ENCODE measurements at places on chromosomes 1 and 21.

DNA sequence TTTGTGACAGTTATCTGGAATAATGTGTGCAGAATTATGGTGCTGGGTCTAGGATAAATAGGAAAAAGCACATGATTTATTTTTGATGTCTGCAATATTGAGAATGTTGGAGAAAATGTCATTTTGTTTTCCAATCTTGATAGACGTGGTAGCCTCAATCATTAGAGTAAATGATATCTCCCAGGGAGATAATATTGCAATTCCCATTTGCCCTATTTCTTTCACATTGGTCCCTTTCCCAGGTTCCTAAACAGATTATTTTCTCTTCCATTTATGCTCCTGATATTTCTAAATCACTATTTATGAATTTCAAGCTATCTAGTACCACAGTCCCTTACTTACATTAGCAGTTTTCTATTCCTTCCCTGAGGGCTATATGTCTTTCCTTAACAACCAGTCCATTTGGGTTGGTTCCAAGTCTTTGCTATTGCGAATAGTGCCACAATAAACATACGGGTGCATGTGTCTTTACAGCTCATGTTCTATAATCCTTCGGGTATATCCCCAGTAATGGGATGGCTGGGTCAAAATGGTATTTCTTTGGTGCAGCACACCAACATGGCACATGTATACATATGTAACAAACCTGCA is 447.3 kb downstream of the PLA2G4A start:
- DNase-seq, result no peak

- DNase-seq, result no peak
These were observed 123.9 kb upstream of the PPP2R5A start for GRCh38 chr1:212161231-212161781.

DNA sequence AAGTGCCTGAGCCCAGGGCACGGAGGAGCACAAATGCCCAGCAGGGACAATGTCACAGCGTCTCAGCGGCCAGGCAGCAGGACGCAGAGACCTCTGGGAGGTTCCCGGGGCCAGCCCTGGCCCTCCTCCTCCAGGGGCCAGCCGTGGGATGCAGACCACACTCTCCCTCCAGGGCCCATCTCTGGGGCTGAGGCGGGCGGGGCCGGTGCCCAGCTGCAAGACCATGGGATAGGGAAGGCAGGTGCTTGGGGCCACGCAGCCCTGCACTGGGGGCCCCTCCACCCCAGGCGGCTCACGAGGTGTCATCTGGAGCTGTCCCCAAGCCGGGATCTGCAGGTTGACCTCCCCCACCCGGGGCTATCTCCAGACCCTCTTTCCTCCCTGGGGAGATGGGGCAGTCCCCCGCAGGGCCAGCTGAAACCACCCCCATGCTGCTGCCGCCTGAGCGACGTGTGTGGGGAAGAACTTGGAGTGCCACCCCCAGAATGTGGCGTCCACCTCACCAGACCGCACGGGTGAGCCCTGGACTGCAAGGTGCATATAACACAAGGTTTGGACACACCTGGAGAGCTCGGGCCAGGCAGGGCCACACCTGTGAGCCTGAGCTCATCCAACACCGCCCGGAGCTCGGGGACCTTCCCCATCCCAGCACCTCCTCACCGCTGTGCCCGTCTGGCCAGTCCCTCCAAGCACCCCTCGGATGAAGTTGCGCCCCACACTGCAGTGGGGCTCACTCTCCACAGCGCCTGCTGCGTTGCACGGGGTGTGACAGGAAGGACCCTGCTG is 4.1 kb upstream of the TTLL10 start:
- no peak for DNase-seq

DNA sequence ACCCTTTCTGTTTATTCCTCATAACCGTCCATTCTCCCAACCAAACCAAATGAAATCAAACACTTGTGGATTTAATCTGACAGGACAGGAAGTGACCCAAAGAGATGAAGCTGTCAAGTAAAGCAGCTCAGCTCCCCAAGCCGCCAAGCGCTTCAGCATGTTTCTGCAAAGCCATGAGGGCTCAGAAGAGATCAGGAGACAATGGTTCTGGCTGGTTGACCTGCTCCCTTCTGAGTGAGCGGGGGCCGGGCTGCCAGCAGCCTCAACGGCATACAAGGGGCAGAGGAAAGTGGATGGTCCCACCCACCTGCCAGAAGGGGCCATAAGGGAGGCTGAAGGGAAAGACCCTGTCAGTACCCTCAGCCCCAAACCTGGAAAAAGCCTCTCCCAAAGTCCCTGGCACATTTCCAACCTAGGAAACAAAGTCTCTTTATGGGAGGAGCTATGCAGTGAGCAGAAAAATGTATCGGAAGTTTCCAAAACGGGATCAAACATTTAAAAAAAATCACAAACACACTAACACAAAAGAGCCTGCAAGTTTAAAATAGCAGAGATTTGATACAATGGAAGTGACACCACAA is 45.4 kb downstream of the SLC45A1 start:
- no peak for DNase-seq

- no peak for DNase-seq
These were observed 21.7 kb downstream of the ATP5PO start for GRCh38 chr21:33893917-33894316.

GRCh38 chr1:10601342-10602070 is 126.8 kb downstream of the PEX14 start:
- DNase-seq, result no peak

DNA sequence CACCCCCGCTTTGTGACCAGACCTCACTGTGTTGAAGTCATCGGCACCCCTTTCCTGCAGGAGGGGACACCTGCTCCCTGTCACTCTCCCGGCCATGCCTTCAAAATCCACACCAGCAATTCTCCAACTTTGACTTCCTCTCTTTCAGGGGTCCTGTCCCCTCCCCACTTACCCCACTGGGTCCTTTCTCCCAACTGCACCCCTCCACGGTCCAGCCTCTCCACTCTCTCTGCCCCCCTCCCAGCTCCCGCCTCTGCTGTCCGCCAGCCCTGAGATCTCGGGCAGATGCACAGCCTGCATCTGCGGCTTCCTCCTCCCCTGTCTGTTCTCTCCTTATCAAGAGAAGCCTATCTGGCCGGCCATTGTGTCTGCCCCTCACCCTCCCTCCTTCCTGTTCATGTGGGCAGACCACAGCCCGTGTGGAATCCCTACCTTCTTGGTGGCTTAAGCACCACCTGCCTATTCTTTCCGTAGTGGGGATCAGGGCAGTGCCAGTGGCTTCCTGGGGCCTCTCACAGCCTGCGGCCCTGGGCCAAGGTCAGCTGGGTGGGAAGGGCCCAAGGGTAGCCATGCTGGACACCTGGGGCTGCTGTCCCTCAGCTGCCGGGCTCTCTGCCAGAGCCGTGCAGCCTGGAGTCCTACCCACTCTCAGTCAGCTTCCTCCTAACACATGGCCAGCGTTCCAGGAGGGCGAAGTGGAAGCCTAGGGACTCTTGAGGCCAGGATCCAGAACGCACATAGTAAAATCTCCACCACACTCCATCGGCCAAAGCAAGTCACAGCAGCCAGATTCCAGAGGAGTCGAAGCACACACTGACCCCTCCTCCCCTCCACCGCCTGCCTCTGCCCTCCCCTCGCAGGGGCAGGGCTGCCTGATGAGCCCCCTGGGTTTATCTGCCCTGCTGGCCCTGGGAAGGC is 5.1 kb upstream of the HES4 start:
- peak; percentile 4 for DNase-seq

Measured in NCI-H774 (cell line).